Left lung (tissue), 14 donors: ENCODE measurements at places on chromosomes 13 and 19. TPM values are rescaled to one million over a fixed set of nuclear protein-coding genes. Genes with fewer than 3 reads are reported as not detected.

Gene MEIS3
- total RNA-seq, result 11.8 TPM

Gene PRKCG
- total RNA-seq, result not detected

Gene PROZ
- total RNA-seq, result not detected

Gene RGL3
- 68.2 TPM for total RNA-seq

Gene FAAP24
- total RNA-seq, result 4.8 TPM

Gene TMEM145
- 0.21 TPM for total RNA-seq

Gene CDX2
- not detected for total RNA-seq

Gene FAM83E
- total RNA-seq, result 50.0 TPM
